ENCODE measurements at places on chromosomes 3 and 15.

- DNase-seq, result no peak
These were observed 18.4 kb downstream of the SENP5 start for GRCh38 chr3:196886144-196886543.

GRCh38 chr3:30518872-30519271, 87.5 kb upstream of the TGFBR2 start:
- no peak for DNase-seq

DNA sequence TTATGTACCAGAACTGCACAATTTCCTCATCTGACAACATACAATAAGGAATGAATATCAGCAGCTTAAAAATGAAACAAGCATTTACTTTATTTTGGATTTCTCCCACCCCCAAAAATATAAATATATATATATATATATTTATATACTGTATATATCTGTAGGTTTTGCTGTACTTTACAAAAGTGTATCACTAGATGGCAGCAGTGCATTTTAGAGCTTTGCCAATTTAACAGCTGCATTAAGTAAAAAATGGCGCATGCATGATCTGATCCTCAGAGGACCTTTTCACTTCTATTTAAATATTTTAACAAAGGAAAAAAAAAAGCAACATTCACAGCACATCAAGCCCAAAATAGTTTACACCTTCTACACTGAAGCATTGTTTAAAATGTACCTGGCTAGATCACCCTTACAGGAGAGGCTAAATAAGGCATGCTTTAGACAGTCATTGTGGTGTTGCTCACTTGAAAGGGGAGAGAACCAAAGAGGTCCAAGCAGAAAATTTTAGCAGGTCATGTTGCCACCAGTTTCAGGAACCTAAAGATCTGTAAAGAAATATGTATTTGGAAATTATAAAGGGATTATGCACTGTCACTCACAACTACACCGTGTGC, 72.6 kb downstream of the NPTN start:
- peak; percentile 78 for DNase-seq

DNA sequence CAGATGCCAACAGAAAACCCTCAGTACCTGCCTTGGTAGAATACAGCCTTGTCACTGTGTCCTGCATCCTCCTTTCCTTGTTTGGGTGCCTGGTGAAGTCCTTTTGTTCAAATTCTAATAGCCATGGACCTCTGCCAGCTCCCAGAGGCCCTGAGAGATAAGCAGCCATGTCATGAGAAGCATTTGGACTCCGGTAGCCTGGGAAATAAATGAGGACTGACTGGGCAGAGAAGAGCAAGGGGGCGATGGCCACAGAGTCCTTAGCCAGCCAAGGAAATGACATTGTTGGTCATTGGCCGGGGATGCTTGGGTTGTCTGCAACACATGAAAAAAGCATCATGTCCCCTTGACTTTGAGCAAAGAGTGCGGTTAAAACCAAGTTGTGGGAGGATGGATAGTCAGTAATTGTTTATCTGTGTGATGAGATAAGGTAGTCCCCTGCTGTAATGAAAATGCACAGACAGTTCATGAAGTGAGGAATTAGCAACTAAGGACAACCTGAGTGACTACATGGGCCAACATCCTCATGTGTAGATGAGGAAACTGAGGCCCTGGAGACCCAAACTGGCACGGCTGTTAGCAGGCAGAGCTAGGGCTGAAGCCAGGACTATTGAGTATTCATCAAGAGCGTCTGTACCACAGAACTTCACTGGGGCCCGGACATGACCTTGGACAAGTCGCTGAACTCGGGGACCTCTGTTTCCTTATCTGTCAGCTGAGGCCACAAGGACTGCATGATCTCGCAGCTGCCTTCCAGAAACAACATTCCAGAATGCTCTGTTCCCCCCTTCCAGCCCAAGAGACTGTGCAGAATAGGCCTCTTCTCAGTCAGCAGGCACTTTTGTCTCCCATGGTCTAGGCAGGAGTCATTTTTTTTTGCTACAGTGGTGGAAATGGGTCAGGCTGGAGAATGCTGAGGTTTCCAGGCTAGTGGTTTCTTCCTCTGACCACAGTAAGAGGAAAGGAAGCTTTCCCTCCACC, 90.5 kb upstream of the CTDSPL start:
- peak; percentile 29 for DNase-seq

DNA sequence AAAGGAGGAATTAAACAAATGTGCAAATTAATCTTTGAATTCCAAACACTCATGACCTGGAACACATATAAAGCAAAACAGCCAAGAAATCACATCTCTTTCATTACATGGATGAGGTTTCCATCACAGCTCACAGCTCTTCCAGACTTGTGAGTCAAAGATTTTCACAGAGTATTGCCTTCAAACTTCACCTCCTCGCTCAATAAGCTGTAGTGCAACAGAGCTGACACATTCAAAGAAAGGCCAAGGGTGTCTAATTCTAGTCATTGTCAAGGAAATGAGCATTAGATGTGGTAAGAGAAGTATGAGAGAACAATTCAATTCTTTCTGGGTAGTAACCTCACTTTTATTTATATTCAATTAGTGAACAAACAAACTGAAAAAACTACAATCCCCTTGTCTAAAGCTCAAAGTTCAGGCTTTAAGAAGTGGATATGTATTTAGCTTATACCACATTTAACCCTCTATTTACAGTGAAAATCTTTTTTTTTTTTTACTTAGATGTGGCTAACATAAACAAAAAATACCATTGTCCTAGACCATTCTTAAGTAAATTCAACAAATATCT, 11.9 kb downstream of the WDR72 start:
- DNase-seq, result no peak

- no peak for DNase-seq
These were observed 2.0 kb downstream of the NRROS start for GRCh38 chr3:196641333-196642054.

GRCh38 chr3:155656466-155656865, 88.4 kb downstream of the PLCH1 start:
- DNase-seq, result no peak

DNA sequence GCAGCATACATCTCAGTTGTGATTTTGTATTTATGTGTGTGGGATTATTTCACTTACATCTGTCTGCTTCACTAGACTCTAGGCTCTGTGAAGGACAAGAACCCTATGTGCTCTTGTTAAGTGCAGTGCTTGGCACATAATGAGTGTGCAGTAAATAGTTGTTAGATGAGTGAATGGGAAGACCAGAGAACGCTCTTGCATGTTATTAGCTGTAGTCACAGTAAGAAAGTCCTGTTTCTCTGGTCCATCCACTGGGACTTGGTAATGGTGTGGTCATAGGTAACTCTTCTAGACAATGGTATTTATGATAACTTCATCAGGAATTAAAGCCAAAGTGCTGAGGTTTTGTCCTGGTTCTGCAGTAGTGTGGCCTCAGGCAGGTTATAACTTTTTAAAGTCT, 1.4 kb upstream of the AQP9 start:
- no peak for DNase-seq

Measured in fibroblast of skin of scalp (primary cell).